ENCODE measurements at places on chromosomes 7 and 10. TPM values are rescaled to one million over a fixed set of nuclear protein-coding genes. Genes with fewer than 3 reads are reported as not detected.

DNA sequence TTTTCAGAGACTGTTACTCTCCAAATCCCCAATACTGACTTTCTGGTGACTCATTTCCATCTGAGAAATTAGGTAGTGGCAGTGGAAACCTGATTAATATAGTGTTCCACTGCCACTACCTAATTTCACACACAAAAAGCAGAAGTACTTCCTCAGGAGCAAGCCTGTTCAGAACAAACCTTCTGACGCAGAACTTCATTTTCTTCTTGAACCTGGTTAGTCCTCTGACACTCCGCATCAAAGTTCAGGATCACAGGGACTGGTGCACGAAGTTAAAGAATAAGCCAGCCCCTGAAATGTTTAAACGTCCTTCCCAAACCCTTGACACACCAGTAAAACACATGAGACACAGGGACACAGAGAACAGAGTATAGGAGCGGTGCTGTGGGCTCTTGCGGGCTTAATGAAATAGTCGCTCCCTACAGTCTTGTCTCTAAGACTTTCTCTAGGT lies 4.4 kb downstream of the WDR91 start:
- DNase-seq: no peak

Gene ARMH3
- total RNA-seq: 34.4 TPM

Gene PKD2L1
- 0.38 TPM for total RNA-seq

DNA sequence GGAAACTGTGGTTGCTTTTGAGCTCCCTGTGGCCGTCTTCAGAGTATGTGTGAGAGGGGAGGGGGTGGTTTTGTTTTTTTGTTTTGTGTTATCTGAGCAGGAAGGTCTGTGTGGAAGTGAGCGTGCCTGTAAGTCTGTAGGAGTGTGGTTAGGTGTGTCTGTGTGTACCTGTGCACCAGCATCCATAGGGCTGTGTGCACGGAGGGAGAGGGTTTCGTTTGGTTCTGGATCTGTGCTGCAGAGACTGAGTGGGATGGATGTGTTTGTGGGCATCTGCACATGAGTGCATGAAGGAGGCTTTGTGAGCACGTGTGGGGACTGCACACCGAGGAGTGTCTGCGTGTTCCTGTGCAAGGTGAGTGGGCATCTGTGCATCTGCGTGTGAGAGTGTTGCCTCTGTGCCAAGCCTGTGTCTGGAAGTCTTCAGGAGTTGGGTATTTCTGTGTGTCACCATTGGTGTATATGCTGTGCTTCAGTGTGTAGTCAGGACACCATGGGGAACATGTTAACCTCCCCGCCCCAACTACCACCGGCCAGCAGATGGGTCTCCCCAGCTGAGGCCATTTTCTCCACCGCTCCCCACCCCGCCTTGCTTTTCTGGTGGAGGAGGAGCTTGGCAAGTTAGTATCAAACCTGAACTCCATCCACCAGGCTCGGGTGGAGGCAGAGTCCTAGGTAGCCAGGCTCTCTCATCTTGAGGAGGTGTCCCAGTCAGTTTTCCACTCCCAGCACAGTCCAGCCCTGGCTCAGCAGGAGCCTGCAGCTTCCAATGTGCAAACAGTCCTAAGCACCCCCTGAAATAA lies 7.1 kb upstream of the TLX1 start:
- DNase-seq: no peak

DNA sequence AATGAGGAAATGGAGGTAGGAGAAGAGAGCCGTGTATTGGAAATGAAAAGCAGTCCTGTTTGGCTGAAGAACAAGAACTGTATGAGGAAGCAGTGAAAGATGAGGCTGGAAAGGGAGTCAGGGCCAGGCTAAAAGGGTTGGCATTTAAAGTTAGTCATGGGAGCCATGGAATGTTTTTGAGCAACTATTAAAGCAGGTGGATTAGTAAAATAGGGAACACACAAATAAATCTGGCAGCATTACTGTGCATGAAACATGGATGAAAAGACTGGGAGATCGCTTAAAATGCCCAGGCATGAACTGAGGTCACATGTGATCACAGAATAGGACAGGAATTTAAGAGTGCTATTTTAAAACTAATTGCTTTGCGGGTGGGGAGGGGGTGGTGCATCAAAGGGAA lies 1.4 kb upstream of the IFRD1 start:
- no peak for DNase-seq

Gene CRTAC1
- total RNA-seq: 4.6 TPM

Gene DNAJB9
- 19.5 TPM for total RNA-seq

GRCh38 chr7:50341724-50342123 lies 37.2 kb downstream of the IKZF1 start:
- DNase-seq: no peak

- DNase-seq: peak; percentile 61
These were observed 3.1 kb downstream of the ADIRF start for GRCh38 chr10:86971232-86971991.

DNA sequence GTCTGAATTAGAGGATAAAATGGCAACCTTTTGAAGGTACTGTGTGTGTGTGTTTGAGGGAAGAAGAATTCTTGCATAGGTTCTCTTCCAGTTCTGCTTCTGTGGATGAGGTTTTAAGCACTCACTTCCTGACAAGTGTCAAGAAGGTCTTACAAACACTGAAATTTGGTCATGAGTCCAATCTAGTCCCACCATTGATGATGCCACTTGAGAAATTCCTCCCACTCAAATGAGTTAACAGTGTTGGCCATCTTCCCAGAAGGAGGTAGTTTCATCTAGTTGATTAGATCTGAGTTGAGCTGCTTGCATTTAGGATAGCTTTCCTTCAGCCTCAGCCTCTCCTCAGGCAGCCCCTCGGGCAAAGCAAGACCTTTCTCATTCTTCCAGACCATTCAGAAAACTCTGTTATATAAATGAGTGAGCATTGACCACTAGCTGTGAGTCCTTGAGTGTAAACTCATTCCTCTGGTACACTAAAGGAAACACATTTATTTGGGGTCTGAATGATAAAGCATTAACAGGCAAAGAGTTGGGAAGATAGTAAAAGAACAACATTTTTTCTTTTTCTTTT lies 189.5 kb downstream of the TRIL start:
- no peak for DNase-seq

Gene USP6NL
- total RNA-seq: 37.3 TPM

DNA sequence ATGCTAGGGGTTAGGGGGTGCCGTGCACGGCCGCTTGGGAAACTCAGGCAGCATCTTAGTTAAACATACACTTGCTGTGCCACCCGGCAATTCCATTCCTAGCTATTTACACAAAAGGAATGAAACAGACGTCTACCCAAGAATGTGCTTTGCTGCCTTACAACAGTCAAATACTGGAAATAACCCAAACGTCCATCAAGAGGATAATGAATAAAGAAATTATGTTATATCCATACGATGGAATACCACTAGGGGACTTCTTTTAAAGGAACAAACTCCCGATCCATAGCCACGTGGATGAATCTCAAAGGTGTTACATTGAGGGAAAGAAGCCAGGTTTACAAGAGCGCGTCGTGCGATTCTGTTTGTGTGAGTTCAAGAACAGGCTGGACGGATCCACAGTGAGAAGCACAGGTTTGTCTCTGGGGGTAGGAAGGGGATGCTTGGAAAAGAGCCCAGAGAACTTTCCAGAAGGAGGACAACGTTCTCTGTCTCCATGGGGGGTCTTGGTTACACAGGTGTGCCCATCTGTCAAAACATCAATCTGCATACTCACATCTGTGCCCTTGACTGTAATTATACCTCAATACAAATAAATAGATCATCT lies 41.8 kb downstream of the STK32C start:
- no peak for DNase-seq

DNA sequence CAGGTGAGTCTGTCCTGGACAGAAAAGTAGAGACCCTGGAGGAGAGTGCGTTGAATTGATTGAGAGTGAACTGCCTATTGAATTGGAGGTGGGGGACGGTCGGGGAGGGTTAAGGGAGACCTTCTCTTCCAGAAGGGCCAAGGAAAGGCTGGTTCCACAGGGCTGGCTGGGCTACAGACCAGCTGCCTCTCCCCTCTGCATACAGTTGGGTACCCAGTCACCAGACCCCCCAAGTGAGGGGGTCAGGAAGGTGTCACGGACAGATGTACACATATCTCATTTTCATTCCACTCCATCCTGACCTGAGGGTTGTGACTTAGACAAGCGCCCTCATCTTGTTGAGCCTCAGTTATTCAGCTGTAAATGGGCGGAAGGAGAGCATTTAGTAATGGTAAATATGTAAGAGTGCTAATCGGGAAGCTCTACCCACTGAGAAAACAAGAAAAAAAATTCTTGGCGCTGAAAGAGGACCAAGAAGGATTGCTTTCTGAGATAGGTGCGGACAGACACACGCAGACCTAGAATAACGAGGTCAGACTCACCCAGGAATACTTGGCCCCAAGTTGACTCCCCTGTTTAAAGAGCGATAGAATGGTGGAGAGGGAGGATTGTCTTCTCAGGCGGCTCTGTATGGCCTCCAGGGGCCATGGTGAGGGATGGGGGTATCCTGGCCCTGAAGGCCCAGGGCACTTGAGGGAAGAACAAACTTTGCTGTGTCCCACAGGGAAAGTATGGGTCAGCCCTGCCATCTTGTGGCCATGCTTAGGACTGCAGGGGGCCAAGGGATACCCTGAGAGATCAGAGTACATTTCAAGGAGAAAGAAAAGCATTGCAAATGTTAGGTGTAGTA lies 7.2 kb upstream of the MBL2 start:
- DNase-seq: peak; percentile 85

DNA sequence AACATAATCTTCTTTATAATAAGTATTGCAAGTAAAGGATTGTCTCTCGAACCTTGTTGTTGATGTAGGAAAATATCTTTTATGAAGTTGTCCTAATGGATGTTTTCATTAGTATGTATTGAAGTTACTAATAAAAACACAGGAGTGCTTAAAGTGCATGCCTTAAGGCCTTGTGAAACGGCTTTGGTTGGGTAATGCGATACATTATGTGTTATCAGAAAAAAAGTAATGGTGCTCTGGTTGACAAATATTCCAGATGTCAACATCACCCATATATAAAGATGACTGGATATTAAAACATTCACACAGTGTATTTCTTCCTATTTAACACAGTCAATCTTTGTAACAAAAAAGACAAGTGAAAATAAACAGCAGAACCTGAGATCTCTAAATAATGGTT lies 310.7 kb downstream of the PRKG1 start:
- no peak for DNase-seq

- no peak for DNase-seq
These were observed 12.3 kb downstream of the MRPS24 start for GRCh38 chr7:43856996-43857395.

DNA sequence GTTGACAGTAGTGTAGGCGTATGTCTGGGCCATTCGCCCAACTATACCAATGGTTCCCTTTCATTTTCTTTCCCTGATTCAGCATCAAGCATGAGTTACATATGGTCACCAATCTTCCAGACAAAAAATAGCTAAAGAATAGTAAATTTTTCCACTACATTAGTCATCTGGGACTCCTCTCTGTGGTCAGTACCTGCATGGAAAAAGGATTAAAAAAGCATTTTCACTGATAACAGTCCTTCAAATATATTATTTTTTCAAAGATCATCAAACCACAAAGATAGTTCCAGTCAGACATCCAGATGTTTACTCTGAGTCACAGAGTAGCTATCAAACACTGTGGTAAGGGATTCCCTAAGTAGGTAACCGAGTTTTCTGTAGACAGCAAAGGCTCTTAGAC lies 302.6 kb upstream of the SEMA3D start:
- DNase-seq: no peak

Gene GNGT1
- total RNA-seq: not detected

All from progenitor cell of endocrine pancreas (in vitro differentiated cells).